ENCODE measurements at places on chromosomes 11 and 22.

GRCh38 chr11:130024361-130024760, 21.7 kb upstream of the PRDM10 start:
- DNase-seq = no peak

GRCh38 chr11:76102802-76103201, 103.5 kb downstream of the WNT11 start:
- no peak for DNase-seq

GRCh38 chr11:61671527-61671926, 8.7 kb upstream of the DAGLA start:
- DNase-seq = no peak

DNA sequence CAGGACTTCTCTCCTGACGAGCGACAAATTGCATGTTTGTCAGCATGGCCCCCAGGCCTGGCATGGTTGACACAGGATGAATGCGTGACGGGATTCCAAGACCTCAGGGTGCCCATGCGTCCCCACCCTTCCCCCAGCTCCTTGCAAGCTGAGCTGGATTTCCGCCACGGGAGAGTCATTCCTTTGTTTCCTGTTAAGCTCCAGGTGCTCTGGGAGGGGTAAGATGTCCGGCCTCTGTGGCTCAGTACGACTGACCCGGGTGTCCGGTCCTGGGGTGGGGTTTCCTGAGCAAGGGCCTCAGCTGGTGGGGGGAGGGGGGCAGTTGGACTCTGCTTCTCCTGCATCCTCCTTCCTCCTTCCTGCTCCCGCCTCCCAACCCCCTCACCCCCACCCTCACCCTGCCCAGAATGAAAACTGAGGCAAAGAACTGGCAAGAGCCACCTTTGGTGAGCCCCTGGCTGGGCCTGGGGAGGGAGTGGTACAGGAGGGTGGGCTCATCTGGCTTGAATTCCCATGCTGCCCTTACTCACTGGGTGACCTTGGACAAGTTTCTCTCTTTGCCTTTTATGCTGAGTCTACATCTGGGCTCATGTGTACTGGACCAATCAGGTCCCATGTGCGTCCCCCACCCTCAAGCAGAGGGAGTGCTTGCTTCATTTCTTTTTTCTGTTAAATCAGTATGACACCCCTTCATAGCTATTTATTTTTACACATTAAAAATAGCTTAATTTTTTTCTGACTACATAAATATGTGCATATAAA, 2.5 kb downstream of the CDC42EP2 start:
- no peak for DNase-seq

- no peak for DNase-seq
These were observed 94.3 kb downstream of the SLC17A6 start for GRCh38 chr11:22432291-22433093.

DNA sequence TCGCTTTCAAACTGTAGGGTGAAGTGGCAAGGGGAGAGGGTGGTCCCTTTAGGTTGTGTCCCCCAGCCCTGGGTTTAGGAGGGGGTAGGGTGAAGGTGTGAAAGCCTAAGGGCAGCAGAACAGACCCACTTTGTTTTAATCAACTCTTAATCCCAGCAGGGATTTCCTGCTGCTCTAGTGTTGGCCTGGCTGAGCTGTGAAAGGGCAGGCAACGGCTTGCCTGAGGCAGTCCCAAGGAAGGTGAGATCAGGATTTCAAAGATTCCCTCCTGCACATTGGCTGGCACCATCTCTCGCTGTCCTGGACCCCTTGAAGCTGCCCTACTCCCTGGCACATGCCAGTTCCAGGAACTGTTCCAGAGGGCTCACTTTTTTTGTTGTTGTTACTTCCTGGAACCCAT, 221.3 kb downstream of the INSC start:
- DNase-seq = no peak

GRCh38 chr11:133845413-133845812, at the start of gene SPATA19:
TSS of gene SPATA19 (minus strand) at chr11:133845513. CDS start at chr11:133845446, 67 bp downstream.
- no peak for DNase-seq

DNA sequence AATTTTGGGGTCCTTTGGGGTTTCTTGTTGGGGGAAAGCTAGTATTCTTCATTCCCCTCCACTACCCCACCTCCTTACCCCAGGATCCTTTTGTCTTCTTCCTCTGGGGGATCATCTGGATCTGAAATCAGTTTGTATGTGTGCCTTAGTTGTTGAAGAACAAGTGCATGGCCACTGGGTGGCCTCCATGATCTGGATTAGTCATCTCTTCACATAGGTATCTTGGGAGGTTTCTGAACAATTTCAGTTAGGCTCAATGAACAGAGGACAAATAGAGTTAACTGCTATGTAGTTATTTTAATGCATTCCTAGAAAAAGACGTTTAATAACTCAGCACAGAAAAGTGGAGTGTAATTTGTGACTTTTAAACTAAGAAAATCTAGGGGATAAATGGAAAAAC, 7.1 kb upstream of the VWA5A start:
- no peak for DNase-seq

Measured in skeletal muscle cell (primary cell).